AG08396 (cell line): ENCODE measurements at places on chromosomes 12 and 14.

DNA sequence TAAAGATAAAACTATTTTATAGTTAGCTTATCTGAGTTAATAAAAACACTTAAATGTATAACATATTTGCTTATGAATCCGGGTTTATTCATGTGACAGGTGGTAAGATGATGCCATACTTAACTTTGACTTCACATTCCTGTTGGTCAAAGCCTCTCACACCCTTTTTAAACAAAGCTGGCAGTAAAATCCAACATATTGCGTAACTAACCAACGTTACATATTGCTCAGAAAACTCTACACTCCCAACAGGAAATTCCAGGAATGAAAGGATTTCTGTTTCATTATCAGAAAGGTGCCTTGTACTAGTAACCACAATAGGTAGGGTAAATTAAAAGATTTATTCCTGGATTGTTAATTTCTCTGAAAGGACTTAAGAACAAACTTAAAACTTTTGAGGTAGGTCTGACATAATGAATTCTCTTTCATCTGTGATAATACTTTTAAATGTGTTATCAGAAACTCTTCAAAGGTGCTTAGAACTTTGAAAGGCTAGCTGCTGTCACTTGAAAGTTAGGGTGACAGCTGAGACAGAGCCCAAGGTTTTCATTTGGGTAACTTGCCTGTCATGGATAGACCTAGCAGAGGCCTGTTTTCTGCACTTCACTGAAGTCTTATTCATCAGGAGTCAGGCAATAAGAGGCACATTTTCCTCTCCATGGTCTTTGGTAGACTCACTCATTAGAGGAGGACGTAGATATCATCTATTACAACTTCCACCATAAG is 23.8 kb upstream of the CATSPERB start:
- DNase-seq = no peak

DNA sequence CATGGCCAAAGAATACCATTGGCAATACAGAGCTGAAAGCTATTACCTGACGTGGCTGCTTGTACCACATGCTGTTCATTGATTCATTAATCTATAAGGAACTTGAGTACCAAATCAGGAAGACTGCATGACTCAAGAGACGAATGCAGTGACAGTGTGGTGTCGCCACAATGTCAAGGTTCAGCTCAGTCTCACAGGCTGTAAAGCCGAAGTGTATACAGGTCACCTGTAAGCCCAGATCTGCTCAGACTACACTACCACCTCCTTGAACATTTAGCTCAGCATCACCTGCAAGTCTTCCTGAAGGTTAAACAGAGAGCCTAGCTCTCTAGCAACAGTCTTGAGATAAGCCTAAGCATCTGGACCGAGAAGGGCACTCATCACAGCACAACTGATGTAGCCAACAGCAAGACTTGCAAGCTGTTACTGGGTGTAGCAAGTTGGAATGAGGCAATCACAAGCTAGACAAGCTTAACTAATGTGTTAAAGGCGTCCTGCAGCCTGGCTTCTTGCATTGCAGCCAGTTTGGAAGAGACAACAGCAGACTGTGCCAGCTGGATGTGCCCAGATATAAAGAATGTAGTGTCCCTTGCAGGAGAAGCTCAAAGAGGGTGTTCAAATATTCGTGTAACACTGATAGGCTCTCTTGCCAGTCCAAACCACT is 21.0 kb downstream of the TMTC1 start:
- no peak for DNase-seq

DNA sequence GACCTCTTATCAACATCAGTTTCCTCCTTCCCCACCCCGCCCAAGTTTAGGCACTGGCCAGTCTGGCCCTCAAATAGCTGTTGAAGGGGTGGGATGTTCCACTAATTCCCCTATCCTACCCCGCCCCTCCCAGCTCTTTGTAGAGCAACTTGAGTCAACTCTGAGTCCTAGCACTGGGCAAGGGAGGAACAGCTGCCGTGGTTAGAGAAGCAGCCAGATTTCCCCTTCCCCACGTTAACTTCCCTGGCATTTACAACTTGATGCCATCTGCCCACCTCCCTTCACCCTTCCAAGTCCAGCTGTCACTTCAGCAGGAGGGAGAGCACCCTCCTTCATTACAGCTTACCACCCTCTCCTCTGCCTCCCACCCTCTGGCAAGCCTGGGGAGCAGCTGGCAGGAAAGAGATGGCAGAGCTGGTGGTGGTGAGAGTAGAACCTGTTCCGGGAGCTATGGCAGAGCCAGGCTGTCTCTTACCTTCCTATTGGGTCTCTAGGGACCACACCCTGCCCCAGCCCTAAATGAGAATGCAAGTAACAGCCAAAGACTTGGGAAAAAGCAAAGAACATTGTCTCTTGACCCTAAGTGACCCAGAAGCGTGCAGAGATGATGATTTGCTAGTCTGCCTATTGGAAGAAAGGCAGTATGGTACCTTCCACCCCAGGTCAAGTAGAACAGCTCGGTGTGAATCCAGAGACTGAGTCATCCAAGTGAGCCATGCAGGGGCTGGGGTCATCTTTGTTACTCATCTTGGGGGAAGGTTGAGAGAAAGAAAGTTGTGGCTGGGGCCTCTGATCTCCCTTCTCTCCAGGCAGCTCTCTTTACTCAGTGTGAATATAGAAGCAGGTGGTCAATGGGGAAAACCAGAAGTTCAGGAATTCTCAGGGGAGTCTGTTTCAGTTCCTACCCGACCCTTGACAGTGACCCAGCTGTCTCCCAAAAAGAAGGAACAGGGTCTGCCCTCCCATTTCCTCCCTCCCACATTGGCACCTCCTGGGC is 1.5 kb downstream of the BLOC1S1 start:
- no peak for DNase-seq

DNA sequence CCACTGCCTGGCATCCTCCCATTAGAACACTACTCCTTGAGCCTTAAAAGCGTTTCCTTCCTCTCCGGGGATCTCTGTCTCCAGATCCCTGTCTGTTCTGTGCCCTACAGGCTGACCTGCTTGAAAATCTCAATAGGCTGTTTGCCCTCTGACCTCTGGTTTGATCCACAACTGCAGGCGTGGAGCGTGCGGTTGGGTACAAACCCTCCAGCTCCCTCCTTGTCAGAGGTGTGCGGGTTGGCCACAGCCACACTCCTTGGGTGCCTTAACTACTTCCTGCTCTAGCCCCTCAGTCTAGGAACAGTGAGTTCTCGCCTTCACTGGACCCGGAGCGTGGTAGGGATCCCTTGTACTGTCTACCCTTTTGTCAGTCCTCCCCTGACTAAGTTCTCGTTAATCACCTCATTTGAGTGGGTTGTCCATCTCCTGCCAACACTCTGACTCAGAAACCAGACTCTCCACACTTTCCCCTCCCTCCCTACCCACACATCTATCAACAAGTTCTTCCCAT is 33.1 kb downstream of the CMKLR1 start:
- no peak for DNase-seq

- DNase-seq = peak; percentile 49
These were observed 54.9 kb downstream of the EID3 start for GRCh38 chr12:104358353-104359003.

DNA sequence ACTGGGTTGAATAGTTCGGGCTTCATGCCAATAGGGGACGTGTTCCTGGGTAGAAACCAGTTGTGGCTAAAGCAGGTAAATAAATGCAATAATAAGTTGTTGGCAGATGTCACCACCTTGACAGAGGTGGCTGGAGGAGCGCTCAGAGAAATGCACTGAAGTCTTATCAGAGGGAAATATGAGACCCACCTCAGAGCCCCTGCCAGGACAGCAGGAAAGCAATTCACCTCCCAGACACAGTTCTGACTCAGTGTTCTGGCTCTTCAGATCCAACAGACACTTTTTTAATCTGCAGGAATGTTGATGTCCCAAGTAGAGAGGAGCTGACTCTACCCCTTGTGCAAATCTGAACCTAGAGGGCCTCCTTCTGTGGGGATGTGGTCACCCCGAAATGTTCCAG is 687.1 kb upstream of the FBXO33 start:
- no peak for DNase-seq

- DNase-seq = no peak
These were observed 114.4 kb downstream of the TBX5 start for GRCh38 chr12:114291389-114292060.

GRCh38 chr12:49672301-49673217 is 34.6 kb downstream of the FMNL3 start:
- DNase-seq = no peak

DNA sequence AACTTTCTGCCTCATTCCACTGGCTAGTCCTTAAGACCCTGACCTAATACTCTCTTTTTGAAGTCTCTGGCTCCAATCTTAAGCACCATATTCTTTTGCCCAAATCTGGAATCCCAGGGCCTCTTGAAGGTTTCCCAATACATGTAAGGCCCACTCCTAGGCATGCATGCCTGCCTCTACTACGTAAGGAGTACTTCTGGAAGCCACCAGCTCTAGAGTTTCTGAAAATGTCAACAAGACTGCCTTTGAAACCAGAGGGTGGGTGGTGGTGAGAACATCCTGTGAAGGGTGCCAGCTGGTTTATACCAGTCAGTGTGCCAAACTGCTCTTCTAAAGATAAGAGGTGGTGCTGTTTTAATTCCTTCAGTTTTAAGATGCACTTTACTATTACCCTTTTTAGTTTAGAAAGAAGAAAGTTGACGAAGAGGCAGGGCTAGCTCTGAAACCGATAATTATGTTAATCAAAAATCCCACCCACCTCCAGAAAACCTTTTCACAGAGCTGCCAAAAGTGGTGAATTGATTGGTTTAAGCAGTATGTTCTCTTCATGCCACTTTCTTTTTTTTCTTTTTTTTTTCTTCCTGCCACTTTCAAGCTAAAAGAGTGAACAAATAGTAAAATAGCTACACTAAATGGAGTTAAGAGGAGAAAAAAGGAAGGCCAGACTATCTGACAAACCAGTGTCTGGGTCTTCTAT is 8.7 kb upstream of the WDR89 start:
- no peak for DNase-seq

GRCh38 chr14:21309238-21309636 is 29.4 kb downstream of the RPGRIP1 start:
- DNase-seq = no peak

GRCh38 chr14:94367347-94368242 is 20.8 kb downstream of the SERPINA1 start:
- no peak for DNase-seq

DNA sequence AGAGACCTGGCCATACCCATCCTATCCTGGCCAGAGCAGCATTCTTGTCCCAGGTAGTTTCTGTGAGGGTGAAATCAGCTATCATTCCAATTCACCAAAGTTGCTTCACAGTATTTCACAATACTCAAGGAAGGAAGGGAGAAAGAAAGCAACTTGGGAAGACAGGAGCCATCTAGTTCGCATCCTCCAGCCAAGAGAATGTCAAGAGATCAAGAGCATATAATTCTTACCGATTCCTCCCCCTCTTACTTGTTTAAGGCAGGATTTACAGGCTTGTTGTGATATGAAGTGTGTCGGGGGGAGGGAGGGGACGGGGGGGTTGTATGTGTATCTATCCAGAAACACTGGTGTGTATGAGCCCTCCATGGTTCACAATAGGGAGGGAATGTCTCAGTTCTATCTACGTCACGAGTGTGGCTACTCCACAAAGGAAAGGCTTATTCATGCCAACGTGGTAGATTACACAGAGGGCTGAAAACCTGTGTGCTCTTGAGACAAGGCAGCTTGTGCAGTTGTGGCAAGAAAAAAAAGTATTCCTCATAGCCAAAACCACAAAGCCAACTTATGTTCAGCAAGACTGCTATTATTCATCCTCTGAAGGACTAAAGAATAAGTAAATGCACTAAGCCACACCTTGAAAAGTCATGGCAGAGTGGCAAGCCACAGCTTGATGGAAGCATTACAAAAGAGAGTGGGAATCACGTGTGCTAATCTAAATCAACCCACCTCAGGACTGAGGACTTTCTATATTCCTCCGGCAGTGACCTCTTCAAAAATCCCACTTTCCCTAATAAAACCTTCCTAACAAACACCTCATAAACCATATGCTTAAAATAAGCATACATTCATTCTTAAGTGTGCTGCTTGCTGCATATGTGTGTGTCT is 35.0 kb downstream of the CORO1C start:
- DNase-seq = peak; percentile 63

DNA sequence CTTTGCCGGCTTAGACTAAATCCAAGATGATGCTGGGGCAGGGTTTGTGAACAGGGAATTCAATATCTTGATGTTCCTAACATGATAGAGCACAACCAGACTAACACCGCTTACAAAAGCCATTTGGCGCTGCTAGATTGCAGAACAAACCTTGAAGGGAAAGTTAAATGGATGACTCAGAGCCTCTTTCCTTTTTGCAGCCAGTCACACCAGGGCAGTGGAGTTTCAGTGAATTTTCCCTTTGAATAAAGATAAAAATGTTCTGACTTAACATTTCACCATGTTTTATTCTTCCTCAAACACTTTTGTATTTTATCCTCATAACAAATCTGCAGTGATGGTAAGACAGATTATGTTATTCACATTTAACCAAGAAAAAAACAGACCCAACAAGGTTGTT is 47.3 kb downstream of the PDE6H start:
- DNase-seq = no peak

DNA sequence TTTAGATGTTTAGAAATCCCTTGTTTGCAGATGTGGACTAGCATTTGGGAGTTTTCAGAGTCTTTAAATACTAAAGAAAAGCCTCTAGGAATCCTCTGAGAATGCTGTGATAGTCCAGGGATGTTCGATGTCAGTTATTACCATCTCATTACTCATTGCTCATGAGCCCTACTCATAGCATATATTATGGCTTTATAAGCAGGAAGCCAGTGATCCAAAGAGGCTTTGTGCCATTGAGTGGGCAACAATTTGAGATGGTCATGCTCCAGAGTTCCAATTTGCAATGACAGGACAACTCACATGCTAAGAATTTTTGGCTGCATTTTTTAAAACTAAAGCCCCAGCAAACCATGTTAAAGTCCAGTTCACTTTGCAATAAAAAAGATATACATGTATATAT is 163.0 kb downstream of the OTOGL start:
- no peak for DNase-seq

DNA sequence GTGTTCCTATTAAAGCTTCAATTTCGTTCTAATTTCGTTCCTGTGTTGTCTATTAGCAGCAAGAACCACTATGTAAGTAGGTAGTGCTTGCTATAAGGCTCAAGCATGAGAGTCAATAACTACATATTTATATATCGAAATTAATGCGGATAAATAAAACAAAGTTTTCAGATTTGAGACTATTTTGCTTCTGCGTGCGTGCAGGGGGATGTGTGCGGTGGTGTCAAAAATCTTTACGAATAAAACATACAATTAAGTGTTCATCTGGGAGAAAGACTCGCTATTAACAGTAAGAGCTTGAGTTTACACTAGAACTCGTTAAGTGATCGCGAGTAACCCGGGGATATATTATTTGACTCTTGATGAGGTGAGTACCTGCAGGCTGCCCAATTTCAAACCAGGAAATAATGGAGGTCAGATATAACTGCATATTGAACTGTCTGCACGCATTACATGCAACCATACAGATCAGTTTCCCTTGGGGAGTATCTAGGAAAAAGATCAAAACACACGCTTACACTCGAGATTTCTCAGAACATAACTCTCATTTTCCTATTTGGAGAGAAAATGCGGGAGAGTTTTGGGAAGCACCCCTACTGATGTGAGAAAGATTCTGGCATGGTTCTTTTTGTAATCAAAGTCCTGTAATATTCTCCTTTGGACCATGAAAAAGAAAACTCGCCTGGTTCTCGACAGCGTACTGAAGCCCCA is 813 bp downstream of the TWF1 start:
- DNase-seq = peak; percentile 8
